ENCODE measurements at places on chromosomes 2 and 18.

DNA sequence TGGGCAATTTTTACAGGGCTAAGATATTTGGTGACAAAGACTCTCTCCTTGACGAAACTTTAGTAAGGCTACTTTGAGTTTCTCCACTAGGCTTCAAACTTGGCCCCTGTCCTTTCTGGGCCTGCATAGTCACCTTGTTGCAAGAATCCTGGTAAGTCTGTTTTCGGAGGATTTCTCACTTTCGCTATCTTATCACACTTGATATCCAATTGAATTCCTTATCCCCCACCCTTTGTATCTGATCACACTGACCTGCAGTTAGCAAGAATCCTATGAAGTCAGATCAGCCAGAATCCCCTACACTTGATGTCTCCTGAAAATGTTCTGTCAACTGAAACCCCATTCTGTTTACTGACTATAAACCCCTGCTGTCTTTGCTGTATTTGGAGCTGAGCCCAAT lies 499.8 kb upstream of the GCFC2 start:
- DNase-seq: no peak

DNA sequence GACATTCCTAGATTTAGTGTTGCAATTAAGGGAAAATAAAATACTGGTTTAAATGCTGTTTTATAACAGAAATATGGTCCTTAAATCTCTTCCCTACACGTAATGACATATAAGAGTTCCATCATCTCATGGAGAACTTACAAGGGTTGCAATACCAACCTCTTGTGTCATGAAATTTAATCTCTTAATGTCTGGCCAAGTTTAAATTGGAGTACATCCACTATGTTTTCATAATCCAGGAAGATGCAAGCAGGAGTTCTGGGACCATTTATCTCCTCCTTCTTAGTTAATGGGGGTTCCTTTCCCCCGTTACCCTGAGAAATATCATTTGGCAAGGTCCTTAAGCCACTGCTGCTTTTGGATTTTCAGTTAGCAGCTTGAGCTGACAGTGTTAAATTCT lies 126.0 kb upstream of the ACVR2A start:
- DNase-seq: no peak

GRCh38 chr2:31081492-31081891 lies 56.7 kb downstream of the GALNT14 start:
- DNase-seq: no peak

DNA sequence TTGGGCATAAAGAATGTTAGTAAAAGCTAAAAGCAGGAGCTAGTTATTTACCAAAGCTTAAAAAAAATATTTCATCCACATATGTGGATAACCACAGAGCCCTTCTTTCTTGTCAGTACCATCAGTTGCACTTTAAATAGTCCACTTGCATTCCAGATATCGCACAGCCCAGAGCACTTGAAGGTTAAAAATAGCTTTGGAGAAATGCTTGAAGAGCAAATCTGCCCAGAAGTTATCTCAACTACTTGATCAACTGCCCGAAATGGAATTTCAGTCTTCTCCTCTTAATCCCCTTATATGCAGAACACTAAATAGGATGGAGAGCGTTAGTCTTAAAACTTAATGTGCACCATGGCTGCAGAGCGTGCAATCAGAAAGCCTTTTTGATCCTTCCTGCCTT lies 148.3 kb downstream of the PLEKHA3 start:
- no peak for DNase-seq

DNA sequence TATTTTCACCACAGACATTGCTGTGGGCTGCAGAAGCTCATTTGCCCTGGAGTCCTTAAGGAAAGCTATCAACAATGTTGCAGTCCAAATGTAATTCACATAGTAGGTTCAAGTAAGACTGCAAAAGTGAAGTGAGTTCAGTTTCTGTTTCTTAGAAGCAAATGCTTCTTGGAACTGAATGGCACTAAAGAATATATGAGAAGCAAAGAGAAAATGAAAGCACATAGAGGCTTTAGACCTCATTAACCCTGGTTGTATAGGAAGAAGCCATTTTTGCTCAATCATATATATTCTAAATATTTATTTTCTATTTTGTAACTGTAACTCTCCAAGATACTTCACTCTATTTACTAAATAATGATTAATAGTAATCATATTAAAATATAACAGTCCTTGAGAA lies 292.0 kb downstream of the ZNF804A start:
- DNase-seq: peak; percentile 6

DNA sequence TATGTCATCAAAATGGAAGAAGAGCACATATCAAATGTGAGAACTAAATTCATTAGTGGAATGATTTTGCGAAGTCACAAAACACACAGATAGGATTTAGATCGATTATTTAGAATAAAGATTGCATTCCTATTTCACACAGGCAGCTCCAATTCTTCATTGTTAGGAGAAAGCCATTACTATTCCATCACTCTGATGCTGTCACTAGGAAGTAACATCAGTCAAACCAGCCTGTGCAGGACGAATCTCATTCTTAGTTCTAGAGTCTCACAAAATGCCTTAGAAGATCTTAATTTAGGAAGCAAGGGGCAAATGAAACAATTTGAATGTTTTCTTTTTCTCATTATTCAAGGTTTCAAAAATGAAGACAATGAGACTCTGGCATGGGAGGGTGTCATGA lies 44.0 kb upstream of the SPP2 start:
- no peak for DNase-seq

DNA sequence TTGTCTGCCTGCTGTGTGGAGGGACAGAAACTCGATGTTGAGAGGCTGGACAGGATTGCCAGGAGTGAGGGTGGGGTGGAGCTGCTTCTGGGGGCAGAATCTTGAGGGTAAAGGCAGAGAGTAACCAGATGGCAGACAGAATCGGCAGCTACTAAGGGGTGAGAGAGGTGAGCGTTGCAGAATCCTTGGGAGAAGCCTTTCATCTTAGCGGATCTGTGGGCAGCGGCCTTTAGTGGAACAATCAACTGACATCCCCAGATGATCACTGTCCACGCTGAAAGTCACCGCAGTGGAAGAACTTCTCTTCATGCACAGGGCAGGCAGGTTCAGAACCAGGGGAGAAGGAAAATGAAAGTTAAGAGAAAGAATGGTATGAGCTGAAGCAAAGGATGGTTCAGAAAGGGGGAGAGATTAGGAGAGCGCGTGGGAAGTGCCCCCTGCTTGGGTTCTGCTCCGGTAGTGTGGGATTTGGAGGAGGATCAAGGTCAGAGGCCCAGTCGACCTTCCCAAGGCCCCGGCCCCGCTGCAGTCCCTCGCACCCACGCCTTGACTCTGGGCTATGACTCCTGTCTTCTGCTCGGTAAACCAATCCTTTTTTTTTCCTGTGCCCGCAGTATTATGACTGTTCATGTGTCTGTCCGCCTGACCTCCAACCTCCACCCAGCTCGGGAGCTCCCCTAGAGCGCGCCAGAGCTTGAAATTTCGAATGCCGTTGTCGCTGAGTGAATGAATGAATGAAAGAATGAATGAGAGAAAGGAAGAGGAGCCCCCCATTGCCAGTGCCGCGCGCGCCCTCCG lies 584 bp downstream of the BOLA3 start:
- DNase-seq: peak; percentile 14

DNA sequence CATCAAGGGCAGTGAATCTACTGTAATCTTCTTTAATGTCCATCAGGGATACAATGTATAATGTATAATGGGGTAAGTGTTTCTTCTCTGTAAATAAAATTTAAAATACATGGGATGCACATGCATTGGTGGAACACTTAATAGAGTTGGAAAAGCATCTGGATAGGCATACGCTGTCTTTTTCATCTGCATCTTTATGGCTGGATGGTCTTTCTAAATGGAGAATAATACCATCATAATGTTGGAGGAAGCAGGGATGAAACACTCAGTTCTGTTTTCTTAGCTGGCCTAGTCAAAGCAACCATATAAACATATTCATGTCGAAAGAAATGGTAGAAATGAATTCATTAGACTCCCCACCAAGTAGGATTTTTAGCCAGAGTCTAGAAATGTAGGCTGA lies 202.8 kb downstream of the CDCA7 start:
- no peak for DNase-seq
